ENCODE measurements at places on chromosomes 6 and 20. TPM values are rescaled to one million over a fixed set of nuclear protein-coding genes. Genes with fewer than 3 reads are reported as not detected.

DNA sequence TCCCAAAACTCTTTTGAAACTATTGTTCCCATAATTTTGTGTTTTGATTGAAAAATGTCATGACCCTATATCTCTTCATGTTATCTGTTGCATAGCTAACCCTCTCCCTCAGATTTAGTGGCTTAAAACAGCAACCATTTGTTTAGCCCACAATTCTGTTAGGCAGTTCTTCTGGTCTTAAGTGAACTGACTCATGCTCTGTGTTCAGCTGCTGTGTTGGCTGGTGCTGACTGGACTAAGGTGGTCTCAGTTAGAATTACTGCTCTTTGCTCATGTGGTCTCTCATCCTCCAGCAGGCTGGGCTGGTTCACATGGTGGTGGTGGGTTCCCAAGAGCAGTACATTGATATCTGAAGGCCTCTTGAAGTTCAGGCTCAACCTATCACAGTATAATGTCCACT lies 80.8 kb downstream of the KHDC1L start:
- no peak for ATAC-seq

ATP6V1G2 gene
- 2.1 TPM for total RNA-seq

FBXO30 gene
- total RNA-seq: 3.6 TPM

DNA sequence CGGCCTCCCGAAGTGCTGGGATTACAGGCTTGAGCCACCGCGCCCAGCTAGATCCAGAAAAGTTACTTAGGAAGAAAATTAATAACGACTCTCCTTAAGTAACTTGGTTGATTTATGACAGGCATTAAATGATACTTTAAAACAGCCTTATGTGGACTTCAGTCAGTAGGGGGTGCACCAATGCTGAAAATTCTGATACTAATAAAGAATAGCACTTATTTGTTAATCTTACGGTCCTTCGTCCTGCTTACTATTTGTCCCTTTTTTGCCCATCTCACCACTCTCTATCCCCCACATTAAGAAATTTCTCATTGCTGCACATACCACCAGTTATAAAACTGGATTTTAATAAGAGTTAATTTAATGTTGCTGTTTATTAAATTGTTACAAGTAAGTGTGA lies 12.7 kb upstream of the PRELID3B start:
- no peak for ATAC-seq

DNA sequence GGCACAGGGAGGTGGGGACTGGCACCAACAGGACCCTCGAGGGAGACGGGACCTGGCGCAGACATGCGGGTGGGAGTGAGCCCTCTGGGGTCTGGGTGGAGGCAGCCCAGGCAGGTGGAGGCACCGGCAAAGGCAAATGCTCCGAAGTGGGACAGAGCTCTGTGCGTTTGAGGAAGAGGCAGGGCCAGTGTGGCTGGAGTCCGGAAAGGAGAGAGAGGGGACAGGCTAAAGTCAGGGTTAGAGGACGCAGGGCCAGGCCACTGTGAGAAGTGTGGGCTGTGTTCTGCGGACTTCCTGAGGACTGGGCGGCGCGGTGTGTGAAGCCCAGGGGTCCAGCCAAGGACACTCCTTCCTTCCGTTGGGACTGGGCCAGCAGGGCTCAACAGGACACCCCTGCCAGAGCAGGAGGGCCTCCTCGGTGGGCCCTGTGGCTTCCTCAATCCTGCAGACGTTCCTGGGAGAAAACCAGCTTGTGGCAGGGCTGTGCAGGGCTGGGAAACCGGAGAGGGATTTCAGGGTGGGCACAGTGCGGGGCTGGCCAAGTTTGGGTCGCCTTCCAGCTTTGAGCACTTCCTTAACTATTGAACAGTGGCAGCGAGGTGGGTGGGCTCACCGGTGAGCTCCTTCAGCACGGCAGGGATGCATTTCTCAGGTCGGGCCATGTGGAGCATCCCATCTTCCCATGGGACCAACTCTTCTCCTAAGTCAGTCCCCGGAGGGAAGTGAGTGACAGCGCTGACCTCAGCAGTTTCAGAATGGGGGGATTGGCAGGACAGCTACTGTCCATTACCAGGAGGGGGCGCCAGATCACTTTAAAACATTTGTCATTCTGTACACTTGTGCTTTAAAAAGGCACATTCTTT lies 22.5 kb downstream of the MOCS3 start:
- ATAC-seq: no peak

DNA sequence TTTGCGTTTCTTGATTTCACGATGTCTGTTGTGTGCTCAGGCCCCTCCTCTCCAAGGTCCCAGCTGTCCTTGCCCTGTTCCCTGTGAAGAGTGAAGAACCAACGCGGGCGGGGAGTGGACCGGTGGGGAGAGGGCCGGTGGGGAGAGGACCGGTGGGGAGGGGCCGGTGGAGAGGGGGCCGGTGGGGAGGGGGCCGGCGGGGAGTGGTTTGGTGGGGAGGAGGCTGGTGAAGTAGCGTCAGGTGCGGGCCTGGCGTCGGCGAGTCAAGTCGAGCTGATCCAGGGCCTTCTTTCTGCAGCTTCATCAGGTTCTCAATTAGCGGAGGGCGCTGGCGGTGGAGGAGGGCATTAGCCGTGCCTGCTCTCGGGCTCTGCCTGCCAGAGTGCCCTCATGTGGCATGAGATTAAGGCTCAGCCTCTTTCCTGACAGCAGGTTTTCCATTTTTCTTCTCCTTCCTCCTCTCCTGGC lies 21.2 kb upstream of the BHLHE23 start:
- no peak for ATAC-seq

DNA sequence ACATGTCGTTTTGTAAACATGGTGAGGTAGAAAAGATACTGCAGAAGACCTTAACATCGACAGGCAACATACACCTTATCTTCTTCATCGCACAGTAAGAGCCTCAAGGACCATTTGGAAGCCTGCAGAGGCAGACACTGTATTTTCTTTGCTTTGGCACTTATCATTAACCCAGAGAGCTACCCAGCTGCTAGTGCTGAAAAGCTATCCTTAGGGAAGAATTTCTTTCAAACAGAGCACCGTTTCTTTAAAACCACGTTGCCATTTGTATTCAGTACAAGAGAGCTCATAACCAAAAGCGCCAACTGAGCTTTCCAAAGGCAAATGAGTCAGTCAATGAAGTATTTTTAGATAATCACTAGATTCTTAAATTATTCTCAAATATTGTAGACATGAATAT lies 306.6 kb downstream of the EPM2A start:
- ATAC-seq: no peak

RSPO4 gene
- not detected for total RNA-seq

DNA sequence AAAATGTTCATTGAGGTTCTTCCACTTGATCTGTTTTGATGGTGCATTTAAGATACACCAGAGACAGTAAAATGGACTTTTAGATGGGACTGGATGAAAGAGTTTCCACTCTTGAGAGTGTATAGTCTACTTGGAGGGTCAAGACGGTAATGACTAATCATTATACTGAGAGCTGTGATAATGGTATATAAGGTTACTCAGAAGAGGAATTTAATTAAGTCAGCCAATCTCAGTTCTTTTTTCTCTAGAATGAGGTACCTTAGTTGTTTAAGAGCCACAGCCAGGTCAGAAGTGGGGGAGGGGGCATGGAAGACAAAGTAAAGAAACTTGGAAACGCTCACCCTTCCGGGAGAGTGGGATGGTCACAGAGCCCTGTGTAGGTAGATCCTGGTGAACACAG lies 123.9 kb downstream of the MAP3K4 start:
- peak; percentile 53 for ATAC-seq

- ATAC-seq: no peak
Measured at GRCh38 chr6:115997990-115998585, 62.6 kb downstream of the FRK start.

- ATAC-seq: peak; percentile 56
Measured at GRCh38 chr6:37495244-37495934, 4.3 kb downstream of the CCDC167 start.

TBX18 gene
- not detected for total RNA-seq

KCNB1 gene
- not detected for total RNA-seq

- no peak for ATAC-seq
Measured at GRCh38 chr20:50645253-50646068, 45.9 kb downstream of the RIPOR3 start.

- no peak for ATAC-seq
Measured at GRCh38 chr6:2840749-2841061, 958 bp downstream of the SERPINB1 start.

DNA sequence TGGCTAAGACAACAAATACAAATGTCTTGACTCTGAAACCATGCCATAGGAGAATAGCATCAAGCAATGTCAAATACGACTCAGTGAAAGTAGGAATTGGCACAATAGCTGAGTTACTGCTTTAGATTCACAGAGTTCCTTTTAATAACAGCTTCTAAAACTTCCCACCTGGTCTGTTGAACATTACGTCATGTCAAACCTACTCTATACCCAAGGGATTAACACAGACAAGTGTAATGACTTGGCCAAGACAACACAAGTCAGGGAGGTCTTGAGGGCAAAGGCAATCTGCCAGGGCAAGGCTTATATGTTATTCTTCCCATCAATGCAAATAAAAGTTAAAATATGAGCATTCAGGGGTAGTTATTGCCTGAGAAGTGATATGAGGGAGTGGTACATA lies 265.1 kb upstream of the PRDM1 start:
- no peak for ATAC-seq

OR2J3 gene
- total RNA-seq: not detected

SUN5 gene
- not detected for total RNA-seq

GRCh38 chr6:26401987-26402658 lies at the start of gene BTN3A1:
BTN3A1 (plus strand) TSS chr6:26402275; CDS start chr6:26405564, 3,289 bp downstream.
- ATAC-seq: peak; percentile 96

DNA sequence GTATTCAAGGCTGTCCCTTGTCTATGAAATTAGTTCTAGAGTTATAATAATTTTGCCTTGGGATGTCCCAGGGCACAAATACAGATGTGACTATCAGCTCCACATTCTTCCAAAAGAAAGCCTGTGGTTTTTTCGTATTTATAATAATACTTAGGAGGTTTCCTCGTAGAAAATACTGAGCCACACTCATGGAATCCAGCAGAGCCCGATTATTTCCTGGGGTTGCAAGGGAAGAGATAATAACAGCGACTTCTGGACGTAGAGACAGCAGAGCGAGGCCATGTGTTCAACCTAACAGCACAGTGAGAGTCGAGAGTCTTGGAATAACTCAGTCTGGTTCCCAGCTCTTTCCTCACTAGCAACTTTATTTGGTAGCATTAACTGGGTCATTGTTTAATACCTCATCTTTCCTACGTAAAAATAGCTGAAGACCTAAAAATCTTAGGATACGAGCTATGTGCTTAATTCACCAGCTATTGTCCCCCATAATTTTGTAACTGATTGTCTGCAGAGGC lies 21.2 kb downstream of the CD83 start:
- no peak for ATAC-seq

GRCh38 chr20:61886721-61887595 lies 178.7 kb downstream of the TAF4 start:
- peak; percentile 42 for ATAC-seq

GRCh38 chr6:71478834-71479541 lies 190.4 kb downstream of the OGFRL1 start:
- ATAC-seq: peak; percentile 40

DNA sequence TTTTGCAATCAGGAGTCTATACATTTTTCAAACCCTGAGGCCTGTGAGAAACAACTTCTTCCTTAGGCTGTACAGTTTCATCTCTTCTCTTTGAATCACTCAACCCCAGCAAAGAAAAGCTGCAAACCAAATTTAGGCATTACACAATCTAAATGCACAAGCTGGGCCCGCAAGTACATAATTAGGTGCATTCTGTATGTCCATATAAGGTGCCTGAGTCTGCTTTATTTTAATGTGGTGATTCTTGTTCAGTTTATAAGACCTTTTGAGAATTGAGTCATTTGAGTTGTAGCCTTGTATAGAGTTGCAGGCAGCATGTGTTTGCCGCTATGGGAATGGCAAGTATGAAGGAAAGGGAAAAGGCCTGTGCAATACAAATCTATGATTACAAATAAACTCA lies 709.6 kb upstream of the MARCKS start:
- no peak for ATAC-seq

STX11 gene
- total RNA-seq: 25.9 TPM

- ATAC-seq: no peak
Measured at GRCh38 chr20:48965189-48965910, 43.8 kb downstream of the ARFGEF2 start.

HDGFL1 gene
- total RNA-seq: not detected

DNA sequence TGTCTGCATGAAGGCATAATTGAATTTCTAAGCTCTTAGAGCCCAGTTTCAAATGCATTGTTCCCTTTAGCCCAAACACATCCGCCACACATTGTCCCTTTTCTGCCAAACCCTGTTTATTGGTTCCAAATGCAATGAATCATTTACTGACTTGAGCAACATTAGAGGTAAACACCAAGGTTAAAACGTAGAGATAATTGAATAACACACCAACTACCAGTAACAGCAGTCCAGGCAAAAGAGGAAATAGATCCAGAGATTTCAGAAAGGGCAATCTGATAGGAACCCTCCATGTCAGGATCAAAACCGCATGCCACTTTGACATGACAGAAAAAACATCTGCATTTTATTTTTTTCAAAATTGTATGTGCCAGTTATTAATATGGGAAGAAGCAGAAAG lies 114.8 kb downstream of the PKHD1 start:
- ATAC-seq: no peak

DNA sequence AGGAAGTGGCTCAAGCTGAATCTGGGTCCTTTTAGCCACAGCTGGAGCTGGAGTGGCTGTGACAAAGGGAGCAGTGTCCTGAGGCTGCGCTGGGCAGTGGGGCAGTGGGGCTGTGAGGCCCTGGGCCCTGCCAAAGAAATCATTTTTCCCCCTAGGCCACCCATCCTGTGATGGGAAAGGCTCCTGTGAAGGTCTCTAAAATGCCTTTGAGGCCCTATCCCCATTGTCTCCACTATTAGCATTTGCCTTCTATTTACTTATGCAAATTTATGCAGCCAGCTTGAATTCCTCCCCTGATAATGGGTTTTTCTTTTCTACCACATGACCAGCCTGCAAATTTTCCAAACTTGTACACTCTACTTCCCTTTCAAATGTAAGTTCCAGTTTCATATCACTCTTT lies 539.2 kb downstream of the MEI4 start:
- ATAC-seq: no peak

C4B gene
- 5.9 TPM for total RNA-seq

WASF1 gene
- total RNA-seq: 3.1 TPM

SLC17A1 gene
- total RNA-seq: not detected
